ENCODE measurements at places on chromosomes 4 and X. TPM values are rescaled to one million over a fixed set of nuclear protein-coding genes. Genes with fewer than 3 reads are reported as not detected.
A peak's percentile ranks its signal among the peaks of the same experiment; 100 is the strongest.

CTAG1B gene
- total RNA-seq: not detected

CSN1S1 gene
- total RNA-seq: not detected

POLN gene
- total RNA-seq: 3.5 TPM

DNA sequence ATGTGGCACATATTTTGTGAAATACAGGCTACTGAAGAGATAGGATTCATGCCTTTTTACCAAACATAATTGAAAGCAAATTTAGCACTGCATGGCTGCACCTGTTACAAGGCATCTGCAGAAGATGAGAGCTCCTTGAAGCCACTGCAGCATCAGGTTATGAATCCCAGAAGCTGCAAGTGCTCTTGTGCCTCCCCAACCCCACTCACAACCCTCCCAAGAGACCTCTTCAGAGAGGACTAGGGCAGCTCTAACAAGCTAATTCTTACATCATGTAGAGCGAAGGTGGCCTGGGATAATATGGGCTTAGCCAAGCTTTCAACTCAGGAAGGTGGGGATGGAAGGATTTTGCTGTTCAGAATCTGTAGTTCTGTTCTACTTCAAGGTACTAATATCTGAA lies 27.2 kb downstream of the MFAP3L start:
- no peaks in the 10 kb centered on the region for H3K36me3 ChIP-seq
- no peaks in the 10 kb centered on the region for H3K27me3 ChIP-seq
- no peak overlapping the region for H3K27ac ChIP-seq

DNA sequence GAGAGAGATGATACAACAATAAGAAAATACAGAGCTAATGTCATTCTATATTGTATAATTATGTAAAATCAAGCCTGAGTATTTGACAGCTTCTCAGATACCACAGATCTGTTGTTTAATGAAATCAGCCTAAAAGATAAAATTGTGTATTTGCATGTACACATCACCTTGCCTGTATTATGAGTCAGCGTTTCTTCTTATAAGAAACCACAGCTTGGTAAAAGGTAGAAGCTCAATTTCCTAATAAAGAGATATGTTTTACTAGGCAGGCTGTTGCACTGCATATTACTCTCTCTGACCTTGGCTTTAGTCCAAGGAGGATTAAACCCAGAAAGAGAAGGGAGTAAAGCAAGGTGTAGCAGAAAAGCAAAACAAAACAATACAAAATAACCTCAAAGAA lies 121.3 kb downstream of the PPARGC1A start:
- no peak overlapping the region for H3K4me3 ChIP-seq
- no peaks in the 10 kb centered on the region for H3K27me3 ChIP-seq
- H3K27ac ChIP-seq: no peak overlapping the region
- DNase-seq: no peak

GRCh38 chrX:50721764-50722521 lies 92.1 kb downstream of the SHROOM4 start:
- H3K27me3 ChIP-seq: no peaks in the 10 kb centered on the region
- no peak overlapping the region for H3K4me3 ChIP-seq
- peak; percentile 28 for DNase-seq
- H3K4me1 ChIP-seq: peaks cover 75% of the 10 kb centered on the region
- peak overlapping the region; percentile 95 for H3K27ac ChIP-seq
